ENCODE measurements at places on chromosomes 3 and 15.
A peak's percentile ranks its signal among the peaks of the same experiment; 100 is the strongest.

- no peak for DNase-seq
Observed at GRCh38 chr3:157861076-157861765, 245.0 kb downstream of the SHOX2 start.

DNA sequence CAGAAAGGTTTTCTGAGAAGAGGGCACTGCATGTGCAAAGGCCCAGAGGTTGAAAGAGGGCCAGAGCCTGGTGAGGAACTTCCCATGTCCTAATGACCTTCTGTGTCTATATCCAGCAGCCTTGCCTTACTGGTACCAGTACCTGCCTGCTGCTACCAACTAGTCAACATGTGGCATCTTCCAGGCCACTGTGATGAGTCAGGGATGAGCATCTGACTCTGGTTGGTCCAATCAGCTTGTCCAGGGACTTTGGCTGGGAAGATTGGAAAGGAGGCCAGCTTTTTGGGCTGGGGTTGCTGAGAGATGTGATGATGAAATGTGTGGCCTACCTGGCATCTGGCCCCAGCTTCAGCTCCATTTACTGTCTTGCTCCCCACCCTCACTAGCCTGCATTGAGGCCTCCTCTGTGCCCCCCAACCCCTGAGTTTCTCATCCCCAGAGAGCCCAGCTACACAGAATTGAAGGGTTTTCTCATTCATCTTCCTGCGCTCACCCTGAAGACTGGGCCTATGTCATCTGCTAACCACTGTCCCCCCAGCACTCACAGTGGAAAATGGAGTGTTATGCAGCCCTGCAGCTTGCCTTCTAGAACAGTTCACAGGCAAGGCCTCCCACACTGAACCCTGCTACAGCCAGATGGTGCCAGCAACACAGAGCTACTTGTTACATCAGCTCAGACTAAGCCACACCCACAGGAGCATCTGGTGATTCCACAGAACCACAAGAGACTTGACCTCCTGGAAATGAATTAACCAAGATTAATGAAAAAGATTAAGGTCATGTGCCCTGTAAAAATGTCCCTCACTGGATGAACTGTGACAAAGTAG, 1.3 kb upstream of the TWF2 start:
- DNase-seq, result peak; percentile 63

DNA sequence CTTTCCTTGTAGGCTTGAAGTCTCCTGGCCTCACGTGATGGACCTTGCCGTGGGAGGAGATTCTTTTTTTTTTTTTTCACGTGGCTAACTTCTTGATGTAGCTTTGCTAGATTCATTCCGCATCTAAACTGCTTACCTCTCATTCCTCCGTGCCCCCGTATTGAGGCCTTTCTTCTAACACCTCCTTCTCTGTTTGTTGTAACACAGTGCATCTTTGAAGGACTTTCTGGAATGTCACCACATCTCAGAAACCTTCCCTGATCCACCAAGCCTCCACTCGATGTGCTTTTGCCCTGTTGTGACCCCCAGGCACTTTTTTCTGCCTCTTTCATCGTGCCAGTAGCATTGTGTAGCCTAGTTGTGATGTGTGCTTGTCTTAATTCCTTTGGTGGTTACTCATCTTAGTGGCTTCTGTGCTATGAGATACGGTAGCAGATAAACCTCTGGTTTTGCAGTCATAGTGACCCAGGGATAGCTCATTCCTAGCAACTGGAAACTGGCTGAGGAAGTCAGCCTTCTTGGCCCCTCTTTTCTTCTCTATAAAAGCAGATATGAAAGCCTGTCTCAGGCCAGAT, 1.6 kb upstream of the BNC1 start:
- DNase-seq, result no peak

DNA sequence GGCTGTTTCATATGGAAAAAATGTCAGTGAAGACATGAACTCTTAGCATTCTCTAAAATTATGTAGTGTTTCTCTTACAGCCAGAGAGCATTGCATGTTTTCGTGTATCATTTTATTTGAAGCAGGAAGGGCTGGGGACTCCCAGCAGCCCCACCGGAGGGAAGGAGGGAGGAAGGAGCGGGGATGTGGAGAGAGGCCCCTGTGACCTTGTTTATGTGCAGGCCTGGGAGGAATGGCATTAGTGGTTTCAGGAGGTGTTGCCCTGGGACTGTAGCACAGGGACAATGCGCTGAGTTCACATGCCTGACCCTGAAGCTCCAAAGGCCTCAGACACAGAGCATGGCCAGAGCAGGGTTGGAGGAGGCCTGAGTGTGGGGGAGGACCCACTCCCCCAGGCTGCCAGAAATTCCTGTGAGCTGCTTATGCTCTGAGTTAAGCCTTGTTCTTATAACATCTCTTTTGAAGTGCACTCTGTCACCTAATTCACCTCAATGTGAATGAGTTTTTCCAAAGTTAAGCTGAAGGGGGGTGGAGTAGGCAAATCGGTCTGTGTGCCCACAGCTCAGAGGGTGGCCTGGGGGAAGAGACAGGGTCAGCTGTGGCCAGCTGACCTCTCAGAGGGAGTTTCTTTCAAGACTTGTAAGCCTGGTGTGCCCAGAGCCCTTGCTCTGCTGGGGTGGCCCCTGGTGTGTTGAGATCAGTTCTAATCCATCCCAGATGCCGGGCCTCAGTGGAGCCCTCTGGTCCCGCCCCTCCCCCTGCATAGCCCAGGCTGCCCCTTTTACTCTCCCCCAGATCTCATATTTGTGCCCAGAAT, 3.9 kb upstream of the RNU6-1 start:
- no peak for DNase-seq

GRCh38 chr3:147655236-147655635, 246.1 kb downstream of the ZIC1 start:
- DNase-seq, result no peak

GRCh38 chr3:46500656-46501635, 3.2 kb downstream of the RTP3 start:
- no peak for DNase-seq

- DNase-seq, result no peak
Observed at GRCh38 chr15:60486742-60487141, 7.8 kb upstream of the ICE2 start.

DNA sequence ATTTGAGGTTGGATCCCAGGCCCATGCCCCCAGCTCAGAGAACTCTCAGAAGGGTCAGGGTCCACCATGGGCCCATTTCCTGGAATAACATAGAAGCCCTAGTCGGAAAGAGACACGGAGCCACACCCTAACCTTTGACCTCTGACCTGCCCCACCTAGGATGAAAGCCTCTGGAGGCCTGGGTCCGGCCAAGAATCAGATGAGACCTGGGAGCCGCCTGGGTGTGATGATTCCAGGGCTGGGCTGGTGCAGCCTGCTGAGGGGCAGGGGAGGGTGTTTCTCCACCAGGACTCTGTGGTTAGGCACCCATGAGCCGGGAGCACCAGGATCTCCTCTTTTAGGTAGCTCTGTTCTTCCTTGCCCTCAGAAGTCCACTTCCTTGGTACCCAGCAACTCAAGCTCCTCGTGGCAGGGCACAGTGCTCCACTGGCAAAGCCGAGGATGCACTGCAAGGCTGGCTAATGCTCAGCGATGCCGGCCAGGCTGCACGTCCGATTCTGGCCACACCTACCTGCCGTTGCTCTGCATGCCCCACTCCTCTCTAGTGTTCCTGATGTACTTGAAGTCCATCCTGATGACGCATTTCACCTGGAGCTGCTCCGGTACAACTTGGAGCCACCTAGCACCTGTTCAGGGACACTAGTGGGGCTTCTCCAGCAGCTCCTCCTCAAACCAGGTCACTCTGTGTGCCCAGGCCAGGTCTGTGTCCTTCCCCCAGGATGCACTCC, 57.4 kb downstream of the ZNF445 start:
- no peak for DNase-seq

DNA sequence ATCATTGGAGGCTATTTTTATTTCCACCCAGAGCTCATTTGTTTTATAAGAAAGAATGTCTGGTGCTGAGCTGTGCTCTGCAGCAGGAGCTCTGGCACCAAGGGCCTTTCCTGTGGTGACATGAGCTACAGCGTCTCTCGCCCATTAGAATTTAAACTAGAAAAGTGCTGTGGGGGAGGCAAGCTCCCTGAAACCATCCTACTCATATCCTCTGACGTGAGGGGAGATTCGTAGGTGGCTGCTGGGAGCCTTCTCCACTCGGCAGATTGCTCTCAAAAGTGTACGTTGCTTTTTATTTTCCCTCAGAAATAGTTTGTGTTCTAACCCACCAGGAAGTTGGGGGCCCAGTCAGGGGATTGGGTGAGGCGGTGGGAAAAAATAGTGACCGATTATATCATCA, 76.3 kb upstream of the ARHGEF3 start:
- DNase-seq, result peak; percentile 35

DNA sequence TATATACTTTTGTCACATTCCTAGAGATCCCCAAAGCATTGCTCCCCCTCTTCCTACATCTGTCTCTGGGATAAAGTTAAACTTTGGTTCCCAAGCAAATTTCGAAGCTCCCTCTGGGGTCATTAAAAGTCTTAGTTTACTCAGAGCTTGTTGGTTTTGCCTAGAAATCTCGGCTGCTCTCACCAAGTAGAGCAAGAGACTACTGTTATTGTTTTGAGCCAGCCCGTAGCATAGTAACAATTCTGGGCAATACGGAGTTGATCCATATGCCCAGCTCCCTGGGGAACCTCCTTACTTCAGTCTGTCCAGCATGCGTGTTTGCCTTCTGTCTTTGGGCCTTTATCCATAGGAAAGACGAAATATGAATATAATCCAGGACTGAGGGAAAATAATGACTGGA, 10.0 kb upstream of the P3H2 start:
- no peak for DNase-seq

DNA sequence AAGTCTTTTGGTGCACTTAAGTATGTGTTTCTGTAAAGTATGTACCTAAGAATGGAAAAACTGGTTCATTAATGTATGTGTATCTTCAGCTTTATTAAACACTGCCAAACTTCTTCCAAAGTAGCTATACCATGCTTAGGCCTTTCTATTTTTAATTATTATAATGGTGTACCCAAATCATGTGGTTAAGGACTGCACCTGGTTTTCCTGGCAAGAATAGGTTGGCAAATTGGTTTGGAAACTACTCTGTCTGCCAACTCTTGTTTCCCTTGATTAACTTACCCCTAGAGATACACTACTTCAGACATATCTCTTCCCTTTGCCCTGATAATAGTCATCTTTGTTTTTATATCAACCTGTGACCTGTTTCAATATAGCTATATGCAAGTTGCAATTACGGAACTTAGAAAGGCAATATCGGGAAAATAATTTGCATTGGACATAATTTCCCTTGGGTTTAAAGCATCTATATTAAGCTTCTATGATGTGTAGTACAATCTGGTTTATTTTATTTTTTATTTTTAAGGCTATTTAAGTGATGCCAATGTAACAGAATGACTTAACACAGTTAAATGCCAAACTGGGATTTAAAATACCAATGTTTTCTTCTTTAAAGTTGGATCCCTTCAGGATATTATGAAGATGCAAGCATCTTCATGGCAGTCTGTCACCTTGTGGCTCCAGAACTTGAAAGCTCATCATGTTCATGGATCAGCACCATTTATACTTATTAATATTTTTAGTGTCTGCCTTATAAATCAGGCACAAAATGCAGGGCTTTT, 40.6 kb upstream of the TMEM108 start:
- DNase-seq, result no peak

- DNase-seq, result no peak
Observed at GRCh38 chr3:71831599-71831998, 46.7 kb upstream of the PROK2 start.

DNA sequence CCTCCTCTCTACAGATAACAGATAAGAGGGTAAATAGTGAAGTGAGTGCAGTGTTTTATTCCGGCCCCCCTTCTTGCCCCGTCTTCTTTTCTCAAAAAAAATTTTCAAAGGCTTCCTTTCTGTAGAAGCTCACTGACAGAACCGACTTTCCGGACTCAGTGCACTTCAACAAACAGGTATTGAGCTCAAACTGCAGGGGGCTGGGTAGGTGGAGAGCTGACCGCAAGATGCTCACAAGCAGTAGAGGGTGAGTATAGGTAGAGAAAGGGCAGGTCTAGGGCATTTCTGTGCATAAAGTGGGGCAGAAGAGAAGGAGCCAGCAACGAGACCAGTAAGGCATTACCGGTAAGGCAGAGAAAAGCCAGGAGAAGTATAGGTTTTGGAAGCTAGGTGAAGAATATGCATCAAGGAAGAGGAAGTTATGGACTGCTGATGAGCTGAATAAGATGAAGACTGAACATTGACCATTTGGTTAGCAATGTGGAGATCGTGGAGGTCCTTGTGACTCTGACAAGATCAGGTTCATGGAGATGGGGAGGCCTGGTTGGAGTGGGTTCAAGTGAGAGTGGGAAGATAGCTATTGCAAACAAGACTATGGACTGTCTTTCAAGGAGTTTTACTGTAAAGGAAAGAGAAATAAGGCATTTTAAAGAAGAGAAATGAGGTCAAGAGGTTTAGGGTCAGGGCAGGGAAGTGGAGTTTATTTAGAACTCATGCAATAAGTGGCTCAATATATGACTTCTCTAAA, 97.4 kb downstream of the ST6GAL1 start:
- peak; percentile 89 for DNase-seq

GRCh38 chr15:36428102-36428845, 151.2 kb upstream of the CDIN1 start:
- DNase-seq, result no peak

GRCh38 chr3:10848261-10848660, 32.2 kb downstream of the SLC6A11 start:
- no peak for DNase-seq

DNA sequence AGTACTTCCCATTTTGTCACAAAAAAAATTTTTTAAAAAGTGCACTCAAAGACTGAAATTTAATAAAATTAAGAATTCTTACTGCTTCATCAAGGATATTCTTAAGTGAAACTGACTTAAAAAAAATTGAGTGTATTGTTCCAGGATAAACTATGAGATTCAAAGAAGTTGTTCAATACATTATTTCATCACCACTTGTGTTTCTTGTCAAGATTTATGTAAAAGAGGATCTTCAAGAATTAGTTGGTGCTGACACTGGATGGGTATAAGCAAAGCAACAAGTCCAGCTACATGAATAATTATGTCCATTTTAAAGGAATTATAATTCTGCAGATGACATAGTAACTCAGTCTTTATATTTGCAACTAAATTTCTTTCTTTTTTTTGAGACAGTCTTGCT, 4.3 kb upstream of the AP4E1 start:
- no peak for DNase-seq

DNA sequence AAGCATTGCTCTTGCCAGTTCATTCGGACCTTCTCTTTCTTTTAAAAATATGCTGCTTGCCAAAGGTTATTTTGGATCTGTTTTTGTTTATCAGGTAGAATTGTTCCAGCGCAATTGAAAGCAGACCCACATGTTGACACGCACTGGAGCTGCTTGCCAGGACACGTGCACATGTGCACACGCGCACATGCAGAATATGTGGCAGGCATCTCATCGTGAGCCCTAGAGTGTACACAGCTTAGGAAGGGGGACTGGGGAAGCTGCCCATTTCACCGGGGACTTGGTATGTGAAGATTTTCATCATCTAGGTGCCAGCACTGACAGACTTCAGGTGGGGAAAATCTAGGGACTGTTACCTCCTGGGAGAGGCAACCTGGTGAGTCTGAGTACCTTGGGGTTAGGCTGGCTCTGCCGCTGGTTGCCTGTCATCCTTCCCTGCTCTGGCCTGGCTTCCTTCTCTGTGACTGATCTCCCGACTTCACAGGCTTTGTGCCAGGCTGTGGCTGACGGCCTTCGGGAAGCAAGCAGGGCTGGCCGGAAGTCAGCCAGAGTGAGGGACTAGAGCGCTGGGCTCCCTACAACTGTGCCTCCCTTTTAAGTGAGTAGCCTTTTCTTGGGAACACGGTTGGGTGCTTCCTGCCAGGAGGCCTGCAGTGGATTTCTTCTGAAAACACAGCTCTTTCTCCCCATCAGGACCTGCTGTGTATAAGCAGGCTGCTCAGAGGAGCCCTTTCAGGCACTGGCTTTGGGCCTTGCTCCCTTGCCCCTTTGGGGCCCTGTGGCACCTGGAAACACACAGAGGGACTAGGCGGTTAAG, 129.3 kb downstream of the EEFSEC start:
- no peak for DNase-seq

- no peak for DNase-seq
Observed at GRCh38 chr3:188635258-188636042, 481.5 kb downstream of the LPP start.
